Natural killer cell (primary cell): ENCODE measurements at places on chromosomes 6 and 20. TPM values are rescaled to one million over a fixed set of nuclear protein-coding genes. Genes with fewer than 3 reads are reported as not detected.
A peak's percentile ranks its signal among the peaks of the same experiment; 100 is the strongest.

Gene PPP2R5D
- total RNA-seq, result 49.1 TPM

Gene ZNF391
- 0.18 TPM for total RNA-seq

Gene KPNA5
- total RNA-seq, result 28.6 TPM

Gene PSORS1C2
- not detected for total RNA-seq

Gene TM9SF4
- total RNA-seq, result 42.8 TPM

Gene GFRAL
- total RNA-seq, result not detected

Gene TGM2
- total RNA-seq, result 0.33 TPM

Gene CLPSL2
- not detected for total RNA-seq

Gene NKX2-4
- not detected for total RNA-seq

Gene SMIM8
- total RNA-seq, result 8.0 TPM

Gene TGM3
- not detected for total RNA-seq

Gene FAM83D
- 2.7 TPM for total RNA-seq

Gene MYT1
- not detected for total RNA-seq

Gene TRIM10
- total RNA-seq, result not detected

Gene C20orf202
- total RNA-seq, result 0.16 TPM

Gene SLC12A5
- total RNA-seq, result not detected

DNA sequence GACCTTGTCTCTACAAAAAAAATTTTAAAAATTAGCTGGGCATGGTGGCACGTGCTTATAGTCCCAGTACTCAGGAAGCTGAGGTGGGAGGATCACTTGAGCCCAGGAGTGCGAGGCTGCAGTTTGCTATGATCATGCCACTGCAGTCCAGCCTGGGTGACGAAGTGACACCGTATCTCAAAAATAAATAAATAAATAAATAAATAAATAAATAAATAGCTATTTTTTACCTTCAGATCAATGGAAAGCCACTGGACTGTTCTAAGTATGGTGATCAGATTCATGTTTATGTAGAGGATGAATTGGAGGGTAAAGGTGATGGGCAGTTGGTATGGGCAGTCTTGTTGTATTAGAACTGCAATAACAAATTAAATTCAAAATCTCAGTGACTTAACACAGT, 24.0 kb downstream of the DSTN start:
- DNase-seq, result no peak

GRCh38 chr6:107344383-107344782, 115.0 kb downstream of the PDSS2 start:
- DNase-seq, result no peak

DNA sequence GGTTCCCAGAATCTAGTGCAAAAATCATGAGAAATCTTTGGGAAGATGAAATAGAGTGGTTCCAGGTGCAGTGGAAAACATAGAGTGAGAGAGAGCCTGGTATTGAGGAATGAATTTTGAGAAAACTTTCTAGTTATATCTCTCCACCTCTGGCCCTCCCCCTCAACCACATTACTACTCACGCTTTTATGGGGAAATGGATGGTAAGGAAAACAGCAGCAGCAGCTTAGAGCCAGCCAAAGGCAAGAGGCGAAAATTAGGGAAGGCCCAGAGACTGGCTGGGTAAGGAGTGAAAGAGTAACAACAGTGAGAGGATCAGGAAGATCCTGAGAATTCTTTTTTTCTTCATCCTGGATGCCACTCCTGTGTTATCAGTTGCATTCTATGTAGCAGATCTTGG, 187.9 kb upstream of the ECI2 start:
- no peak for DNase-seq

GRCh38 chr6:34383656-34384320, 8.7 kb downstream of the NUDT3 start:
- DNase-seq, result no peak

- DNase-seq, result no peak
Observed at GRCh38 chr6:18183766-18184165, 28.5 kb downstream of the KDM1B start.

- DNase-seq, result no peak
Observed at GRCh38 chr6:79423216-79423615, 114.0 kb downstream of the LCA5 start.

DNA sequence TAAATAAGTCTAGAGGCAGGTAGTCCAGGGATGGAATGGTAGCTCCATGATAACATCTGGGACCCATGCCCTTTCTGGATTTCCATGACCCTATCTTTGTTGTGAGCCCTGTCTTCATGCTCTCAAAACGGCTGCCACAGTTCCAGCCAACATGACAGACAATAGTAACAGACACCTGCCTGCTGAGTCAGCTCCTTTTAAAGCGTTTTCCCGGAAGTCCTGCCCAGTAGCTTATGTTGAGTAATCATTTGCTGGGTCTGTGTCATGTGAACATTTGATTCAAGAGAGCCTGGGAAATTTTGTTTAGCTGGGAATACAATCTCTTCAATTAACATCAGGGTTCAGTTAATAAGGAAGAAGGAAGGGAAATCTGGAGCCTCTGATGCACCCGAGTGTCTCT, 262.2 kb upstream of the SULF2 start:
- no peak for DNase-seq

DNA sequence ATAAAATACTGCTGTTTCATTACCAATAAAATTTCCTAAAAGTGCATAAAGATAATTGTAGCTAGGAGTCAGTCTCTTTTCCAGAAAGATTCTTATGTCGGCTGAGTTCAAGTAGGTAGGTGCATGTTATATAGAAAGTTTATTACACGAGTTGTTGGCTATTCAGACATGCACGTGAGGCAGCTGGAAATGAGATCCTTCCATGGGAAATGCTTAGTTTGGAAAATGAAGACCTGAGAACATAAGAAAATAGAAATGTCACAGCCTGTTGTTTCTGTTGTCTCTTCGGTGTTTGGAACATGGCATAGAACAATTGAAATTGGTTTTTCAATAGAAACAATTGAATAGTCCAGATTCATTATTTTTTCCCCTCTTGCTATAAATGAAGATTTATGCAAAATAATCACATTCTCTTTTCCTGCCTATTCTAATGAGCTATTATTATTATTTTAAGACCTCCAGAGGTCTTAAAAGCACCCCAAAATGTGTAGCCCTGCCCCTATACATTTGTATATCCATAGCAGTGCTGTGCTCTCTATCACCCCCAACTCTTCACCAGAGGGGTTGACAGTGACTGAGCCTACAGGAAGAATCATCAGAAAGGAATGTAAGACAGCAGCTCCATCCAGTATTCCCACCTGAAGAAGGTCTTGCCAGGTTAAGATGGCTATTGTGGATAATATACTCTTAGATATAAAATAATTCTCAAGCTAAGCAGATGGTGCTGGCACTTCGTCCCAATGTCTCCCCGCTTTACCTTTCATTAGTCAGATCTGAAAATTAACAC, 82.2 kb downstream of the ZDHHC14 start:
- no peak for DNase-seq

GRCh38 chr6:5128351-5128750, 43.2 kb downstream of the PPP1R3G start:
- DNase-seq, result no peak

DNA sequence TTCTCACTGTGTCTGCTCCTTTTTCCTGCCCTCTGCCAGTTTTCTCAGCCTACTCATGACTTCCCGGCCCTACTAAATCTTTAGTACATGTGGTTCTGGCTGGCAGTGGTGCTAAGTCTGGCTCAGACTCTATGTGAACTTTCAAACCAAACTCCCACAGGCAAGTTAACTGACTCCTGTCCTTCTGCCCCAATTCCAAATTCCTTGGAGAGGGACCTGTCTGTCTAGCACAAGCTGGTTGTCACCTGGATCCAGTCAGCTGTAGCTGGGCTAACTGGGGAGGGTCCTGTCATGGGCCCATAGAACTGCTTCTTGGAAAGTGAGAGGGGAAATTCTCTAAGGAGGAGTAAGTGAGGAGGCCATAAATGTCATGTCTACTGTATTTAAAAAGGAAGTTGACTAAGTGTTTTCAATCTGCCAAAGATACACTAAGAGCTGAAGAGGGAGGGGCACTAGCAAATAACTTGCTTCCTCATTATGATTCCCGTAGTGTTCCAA, 240.1 kb downstream of the KCNQ5 start:
- no peak for DNase-seq

GRCh38 chr20:23120261-23120660, 34.1 kb upstream of the CD93 start:
- DNase-seq, result no peak

DNA sequence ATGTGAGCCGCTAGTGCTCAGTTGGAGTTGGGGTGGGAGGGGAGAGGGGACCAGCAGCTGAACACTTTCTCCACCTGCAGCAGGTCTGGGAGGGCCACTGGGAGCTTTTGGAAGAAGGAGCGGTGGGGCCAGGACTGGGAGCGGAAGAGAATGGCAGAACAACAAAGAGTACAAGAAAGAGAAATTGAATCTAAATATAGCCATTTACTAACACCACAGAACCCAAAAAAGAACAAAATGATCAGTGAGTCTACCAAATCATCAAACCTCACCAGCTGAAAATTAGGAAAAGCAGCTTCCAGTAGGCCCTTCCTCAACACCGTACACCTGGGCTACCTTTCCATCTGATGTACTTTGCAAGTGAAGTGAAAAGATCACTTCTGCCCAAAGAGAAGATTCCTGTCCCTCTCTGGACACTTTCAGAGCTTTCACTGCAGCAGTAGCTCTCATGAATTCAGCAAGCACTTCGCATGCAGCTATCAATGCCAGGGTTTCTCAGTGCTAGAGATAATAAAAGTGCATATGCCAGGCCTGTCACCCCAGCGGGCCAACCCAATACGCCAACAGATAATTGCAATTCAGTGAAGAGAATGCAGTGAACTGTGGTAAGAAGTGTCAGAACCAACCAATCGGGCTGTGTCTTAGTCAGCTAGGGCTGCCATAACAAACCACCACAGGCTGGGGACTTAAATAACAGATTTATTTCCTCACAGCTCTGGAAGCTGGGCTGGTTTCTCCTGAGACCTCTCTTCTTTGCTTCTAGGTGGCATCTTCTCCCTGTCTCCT, 597 bp downstream of the LY86 start:
- peak; percentile 28 for DNase-seq

- DNase-seq, result peak; percentile 3
Observed at GRCh38 chr6:101845172-101845571, 451.7 kb downstream of the GRIK2 start.

- no peak for DNase-seq
Observed at GRCh38 chr6:170003027-170003426, 251.6 kb downstream of the ERMARD start.

GRCh38 chr6:108039681-108040080, 34.9 kb downstream of the OSTM1 start:
- DNase-seq, result no peak

- no peak for DNase-seq
Observed at GRCh38 chr20:25504366-25505135, 80.8 kb downstream of the NINL start.

DNA sequence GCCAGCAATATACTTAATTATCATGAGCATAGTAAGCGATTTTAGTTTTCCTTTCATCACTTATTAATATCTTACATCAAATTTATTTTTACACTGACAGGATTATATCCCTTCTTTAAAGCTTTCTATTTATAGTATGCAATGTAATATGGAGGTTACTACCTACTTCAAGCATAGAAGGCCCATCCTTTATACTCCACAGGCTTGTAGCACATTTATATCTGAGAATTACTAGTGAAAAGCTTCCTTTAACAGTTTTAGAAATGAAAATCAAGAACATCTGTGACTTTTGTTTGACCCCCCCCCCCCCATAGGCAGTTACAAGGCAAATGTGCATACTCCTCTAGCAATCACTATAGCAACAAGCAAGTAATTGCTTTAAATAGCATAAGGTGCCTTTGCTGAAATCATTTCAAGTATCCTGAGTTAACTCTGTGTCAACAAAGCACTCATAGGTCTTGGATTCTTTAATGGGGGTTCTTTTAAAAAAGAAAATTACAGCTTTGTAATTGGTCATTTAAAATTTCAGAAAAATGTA, 917.7 kb downstream of the PHF3 start:
- no peak for DNase-seq

DNA sequence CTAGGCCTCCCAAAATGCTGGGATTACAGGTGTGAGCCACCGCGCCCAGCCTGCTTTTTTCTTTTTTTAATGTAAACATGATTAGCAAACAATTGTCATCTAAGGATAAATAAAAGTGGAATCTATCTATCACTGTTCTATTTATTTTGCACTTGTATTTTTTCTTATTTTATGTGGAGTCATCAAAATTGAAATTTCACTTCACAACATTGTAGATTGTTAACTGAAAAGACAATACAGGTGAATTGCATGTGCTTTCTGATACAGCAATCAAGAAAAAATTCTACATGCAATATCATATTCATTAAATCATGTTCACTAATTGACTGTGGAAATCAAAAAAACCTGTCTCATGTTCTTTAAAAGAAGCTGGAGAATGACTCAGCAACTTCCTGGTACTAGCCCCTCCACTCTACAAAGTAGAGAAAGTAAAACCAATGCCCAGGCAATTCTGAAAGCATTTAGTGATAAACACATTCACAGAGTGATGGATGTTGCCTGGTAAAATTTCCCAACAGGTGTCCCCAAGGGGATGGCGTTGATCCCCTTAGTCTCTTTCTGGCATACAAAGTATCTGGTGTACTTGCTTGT, 10.7 kb upstream of the RFX6 start:
- DNase-seq, result no peak

- DNase-seq, result no peak
Observed at GRCh38 chr6:28474441-28475219, 31.3 kb upstream of the ZSCAN23 start.

DNA sequence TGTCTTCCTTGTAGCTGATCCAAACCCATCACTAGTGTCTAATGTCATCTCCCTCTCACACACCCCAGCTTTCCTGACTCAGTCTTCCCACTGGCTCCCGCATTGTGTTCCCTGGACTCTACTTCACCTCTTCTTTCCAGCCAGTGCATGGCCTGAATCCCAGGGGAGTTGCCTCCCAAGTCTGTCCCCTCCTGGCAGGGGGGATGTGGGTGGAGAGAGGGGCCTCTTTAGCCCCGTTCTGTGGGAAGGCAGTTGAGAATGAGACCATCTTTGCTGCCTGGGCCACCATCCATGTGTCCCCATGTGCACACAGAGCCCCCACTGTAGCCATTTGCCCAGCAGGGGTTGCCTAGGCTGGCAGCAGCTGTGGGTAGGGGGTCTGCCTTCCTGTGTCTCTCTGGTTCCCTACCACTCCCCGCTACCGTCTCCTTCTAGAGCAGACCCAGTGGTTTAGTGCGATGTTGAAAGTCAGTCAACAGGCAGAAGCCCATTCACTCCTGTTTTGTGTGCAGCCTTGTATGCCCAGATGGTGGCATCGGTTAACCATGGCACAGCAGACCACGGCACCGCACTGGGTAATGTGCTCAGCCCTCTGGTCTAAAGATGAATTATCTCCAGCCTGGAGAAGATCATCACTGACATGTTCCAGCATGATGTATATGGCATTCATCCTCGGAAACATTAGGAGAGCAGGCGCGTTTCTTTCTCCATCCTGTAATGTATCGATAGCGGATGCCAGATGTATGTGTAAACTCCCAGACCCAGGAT, 178.8 kb upstream of the SNX9 start:
- DNase-seq, result peak; percentile 35

- DNase-seq, result no peak
Observed at GRCh38 chr20:1809131-1809572, 86.1 kb upstream of the SIRPA start.

GRCh38 chr6:138692978-138693909, 80.3 kb upstream of the CCDC28A start:
- DNase-seq, result peak; percentile 37

- no peak for DNase-seq
Observed at GRCh38 chr6:157631412-157631811, 191.6 kb upstream of the SNX9 start.
